ENCODE measurements at places on chromosomes 7 and 10.

DNA sequence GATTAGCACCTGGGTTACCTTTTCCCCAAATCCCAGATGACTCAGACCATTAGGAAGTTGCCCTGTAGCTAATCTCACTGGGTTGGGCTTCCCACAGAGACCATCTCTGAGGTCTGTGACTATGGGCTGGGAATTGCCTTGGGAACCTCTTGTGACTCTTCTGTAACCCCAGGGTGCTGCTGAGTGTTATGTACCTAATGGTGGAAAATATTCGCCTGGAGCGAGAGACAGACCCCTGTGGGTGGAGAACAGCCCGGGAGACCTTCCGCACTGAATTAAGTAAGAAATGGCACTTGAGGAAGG, 20.0 kb downstream of the STRIP2 start:
- DNase-seq, result no peak

DNA sequence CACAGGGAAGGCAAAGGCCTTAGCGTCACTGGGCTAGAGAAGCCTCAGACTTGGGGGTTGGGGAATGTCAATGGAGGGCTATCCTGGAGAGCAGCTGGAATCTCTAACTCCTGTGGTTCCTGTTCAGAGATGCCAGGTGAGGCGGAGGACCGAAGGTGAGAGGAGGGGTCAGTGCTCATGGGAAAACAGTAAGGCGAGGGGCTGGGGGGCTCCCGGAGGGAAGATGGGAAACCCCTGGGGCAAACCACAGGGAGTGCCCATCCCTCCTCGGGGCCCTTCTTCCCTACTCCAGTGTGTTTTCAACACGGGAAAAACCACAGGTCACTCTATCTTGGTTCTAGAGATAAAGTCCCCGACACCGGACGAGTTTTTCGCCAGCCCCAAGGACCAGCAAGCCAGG, 3.3 kb downstream of the LRCH4 start:
- no peak for DNase-seq

DNA sequence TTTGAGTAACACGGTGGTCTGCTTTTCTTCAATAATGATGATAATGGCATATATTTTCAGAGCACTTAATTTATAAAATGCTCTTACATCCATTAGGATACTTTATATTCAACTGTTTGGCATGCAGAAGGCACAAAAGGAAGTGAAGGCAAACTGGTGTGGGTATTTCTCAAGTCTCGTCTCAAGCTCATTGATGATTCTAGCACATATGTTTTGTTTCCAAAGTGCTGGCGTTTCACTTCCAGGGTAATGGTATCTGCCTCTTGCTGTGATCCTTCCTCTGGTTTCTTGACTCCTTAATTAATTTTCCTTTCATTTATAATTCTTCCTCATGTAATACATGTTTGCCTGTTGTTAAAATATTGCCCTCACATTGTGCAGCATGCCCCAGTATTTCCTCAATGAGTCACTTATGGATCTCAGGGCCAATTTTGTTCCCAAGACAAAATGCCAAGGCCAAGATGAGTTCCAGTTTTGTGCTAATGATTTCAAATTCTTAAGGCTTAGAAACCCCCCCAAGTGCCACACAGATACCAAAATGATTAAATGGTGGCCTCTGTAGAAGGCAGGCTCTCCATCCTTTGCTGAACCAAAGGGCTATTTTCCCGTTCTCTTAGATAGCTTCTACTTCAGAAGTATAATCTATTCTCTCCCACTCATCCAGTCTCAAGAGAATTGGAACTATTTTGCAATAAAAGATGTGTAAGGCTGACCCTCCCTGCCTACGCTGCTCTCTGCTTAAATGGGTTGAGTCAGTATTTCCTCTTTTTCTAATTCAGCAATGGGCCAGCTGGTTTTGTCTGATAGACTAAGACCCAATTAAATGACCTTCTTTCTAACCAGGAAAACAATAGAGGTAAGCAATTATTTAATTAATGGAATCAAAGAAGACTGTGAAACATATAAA, 171.2 kb downstream of the ZNF365 start:
- DNase-seq, result peak; percentile 79

- DNase-seq, result no peak
Measured at GRCh38 chr7:83149466-83149865, 13.2 kb downstream of the PCLO start.

DNA sequence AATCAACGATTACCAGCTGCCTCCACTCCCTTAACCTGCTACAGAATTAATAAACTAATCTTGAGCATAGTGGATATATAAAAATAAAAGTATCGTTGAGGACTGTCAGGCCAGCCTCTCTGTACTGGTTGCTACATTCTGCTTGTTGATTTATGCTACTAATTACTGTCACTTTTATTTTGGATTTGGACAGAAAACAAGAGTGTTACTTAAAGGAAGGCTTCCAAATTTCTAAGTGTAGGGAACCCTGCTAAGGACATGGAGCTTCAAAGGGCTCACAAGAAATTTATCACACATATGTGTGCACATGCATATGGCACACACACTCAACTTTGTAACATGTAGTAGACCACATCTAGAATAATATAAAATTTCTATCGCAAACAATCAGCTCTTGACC, 141.2 kb upstream of the ANKRD1 start:
- DNase-seq, result no peak

DNA sequence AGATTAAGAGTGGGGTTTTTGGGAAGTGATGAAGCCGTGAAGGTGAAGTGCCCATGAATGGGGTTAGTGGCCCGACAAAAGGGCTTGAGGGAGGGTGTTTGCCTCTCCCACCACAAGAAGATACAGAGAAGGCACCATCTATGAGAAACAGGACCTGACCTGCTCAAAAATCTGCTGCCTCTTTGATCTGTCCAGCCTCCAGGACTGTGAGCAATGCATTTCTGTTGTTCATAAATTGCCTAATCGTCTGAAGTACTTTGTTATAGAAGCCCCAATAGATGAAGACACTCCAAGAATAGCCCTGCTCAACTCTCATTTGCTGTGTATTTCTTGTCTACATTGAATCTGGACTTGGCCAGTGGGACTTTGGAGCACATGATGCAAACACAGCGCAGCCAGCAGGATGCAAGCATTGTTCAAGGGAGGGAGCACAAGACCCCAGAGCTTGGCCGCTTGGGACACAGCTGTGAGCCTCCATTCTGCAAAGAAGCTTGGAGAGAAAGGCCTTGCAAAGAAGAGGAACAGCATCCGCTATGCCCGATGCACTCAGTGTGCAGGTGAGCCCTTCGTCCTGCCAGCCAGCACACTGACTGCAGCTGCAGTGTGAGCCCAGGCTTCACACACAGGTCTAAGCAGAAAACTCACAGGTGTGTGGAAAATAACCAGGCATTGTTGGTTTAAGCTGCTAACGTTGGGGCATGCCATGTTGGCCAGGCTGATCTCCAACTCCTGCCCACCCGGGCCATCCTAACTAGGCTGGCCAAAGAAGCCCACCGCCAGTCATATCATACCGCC, 73.2 kb upstream of the KLF6 start:
- no peak for DNase-seq

- no peak for DNase-seq
Measured at GRCh38 chr10:90734415-90734814, 123.4 kb downstream of the HTR7 start.

GRCh38 chr7:135147899-135148721, at the start of gene TMEM140:
Gene TMEM140 (plus strand): TSS chr7:135148072. CDS start chr7:135164442, 16,370 bp downstream.
- DNase-seq, result no peak

DNA sequence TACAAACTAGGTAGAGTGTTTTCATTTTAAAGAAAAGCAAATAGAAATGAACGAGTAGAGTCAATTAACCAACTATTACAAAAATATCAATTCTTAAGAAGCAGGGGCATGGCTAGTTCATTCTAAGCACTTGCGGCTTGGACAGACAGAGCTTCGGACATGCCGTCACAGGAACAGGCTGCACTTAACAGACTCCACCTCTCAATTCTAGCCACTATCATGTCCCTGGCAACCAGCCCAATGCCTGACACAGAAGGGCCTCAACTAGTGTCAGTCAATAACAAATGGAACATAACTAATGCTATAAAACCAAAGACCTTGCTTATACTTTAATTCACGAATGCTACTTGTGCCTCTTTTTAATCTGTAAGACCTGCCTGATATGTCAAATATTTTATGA, 74.4 kb downstream of the TPK1 start:
- DNase-seq, result no peak

- no peak for DNase-seq
Measured at GRCh38 chr7:45589061-45589460, 14.9 kb downstream of the ADCY1 start.

DNA sequence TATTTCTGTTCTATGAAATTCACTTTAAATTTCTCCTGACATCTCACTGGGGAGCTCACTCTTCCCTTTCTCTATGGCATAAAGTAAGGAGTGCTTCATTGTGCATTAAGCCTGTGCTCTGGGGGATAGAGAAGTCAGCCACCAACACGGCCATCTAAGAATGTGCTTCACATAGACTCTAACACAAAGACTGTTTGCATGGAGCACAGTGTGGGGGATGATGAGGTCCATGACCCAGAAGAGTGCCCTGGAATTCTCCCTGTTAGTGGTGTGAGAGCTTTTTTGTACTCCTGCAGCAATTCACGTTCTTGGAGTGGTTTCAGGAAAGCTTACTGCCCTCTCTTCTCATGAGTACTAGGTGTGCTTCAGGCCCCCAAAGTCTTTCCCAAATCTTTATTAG, 43.9 kb upstream of the PDZD8 start:
- DNase-seq, result no peak

GRCh38 chr10:23110722-23111516, 15.5 kb downstream of the MSRB2 start:
- DNase-seq, result no peak

DNA sequence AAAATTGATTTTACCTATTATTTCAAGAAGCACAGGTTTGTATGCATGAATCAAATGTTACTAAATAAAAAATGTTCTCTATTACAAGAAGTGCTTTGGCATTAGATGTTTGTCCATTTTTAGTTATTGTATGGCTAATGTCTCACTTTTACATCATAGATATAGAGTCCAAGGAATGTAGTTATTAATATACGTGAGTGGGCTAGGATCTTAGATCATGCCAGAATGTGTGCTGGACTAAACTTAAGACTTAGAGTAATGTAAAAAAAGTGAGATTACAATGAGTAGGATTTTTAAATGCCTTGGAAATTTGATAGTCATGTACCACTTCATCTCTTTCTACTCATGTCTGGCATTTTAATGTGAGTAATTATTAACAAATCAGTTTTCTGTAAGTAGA, 196.6 kb downstream of the ARL4A start:
- no peak for DNase-seq

- no peak for DNase-seq
Measured at GRCh38 chr10:28872587-28873165, 195.4 kb downstream of the BAMBI start.

GRCh38 chr10:29067628-29068027, 221.2 kb upstream of the LYZL1 start:
- no peak for DNase-seq

- DNase-seq, result no peak
Measured at GRCh38 chr7:30154111-30154587, 19.4 kb downstream of the MTURN start.

DNA sequence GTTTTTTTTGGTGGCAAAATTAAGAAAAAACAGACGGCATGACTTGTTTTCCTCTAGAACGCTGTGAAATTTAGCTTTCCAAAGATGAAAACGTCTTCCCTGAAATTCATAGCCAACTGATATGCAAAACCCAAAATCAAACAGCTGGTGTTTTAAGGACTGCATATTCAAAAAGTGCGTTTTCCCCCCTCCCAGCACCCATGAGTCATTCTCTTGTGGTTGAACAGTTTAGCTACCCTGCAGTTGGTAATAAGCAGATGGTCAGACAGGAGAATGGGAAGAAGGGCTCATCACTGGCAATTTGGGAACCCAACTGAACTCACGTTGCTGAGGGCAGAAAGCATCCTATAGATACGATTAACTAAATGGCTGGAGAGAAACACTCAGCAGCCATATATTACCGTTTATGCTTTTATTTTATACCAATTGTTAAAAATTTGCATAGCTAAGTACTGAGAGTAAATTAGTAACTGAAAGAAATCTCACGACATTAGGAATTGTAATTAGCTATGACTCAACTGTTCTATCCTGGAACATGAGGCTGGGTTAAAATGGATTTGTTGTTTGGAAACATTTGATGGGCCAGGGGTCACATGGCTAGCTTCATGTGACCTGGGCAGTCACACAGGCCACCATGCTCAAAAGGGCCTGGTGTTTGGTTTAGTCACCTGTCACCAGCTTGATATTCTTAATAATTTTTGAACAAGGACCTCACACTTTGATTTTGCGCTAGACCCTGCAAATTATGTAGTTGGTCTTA, 343.1 kb downstream of the PHTF2 start:
- peak; percentile 35 for DNase-seq

- no peak for DNase-seq
Measured at GRCh38 chr7:105112440-105113418, 98.7 kb downstream of the KMT2E start.

DNA sequence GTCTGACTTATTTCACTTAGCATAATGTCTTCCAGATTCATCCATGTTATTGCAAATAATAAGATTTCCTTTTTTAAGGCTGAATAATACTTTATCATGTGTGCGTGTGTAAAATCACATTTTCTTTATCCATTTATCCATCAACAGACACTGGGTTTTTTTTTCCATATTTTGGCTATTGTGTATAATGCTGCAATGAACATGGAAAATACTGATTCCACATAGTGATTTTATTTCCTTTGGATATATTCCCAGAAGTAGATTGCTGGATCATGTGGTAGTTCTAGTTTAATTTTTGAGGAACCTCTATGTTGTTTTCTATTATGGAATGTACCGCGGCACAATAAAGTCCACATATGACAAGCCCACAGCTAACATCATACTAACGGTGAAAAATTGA, 180.1 kb downstream of the PON1 start:
- no peak for DNase-seq

- no peak for DNase-seq
Measured at GRCh38 chr7:44326261-44327125, 1.1 kb upstream of the CAMK2B start.

- no peak for DNase-seq
Measured at GRCh38 chr7:124192885-124193284, 160.0 kb upstream of the TMEM229A start.

DNA sequence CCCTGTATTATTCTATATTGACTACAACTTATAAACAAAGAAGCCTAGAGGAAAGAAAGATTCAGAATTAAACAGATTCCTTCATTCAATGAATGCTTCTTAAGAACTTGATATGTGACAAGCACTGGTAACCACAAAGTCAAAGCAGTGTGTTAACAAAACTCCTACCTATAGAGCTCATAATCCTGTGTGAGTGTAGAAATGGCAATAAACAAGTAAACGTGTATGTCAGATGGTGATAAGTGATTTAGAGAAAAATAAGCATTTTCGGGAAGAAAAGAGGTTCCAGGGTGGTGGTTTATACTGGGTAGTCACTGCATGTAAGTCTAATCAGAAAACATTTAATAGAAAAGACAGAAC, 141.3 kb downstream of the JMJD1C start:
- DNase-seq, result no peak

- DNase-seq, result no peak
Measured at GRCh38 chr10:79586933-79587332, 23.8 kb upstream of the SFTPA1 start.

Data from AG09309 (cell line).